ENCODE measurements at places on chromosomes 6 and 20.
A peak's percentile ranks its signal among the peaks of the same experiment; 100 is the strongest.

- DNase-seq = peak; percentile 97
Measured at GRCh38 chr6:31197559-31198305, 27.2 kb upstream of the POU5F1 start.

- no peak for DNase-seq
Measured at GRCh38 chr20:59400708-59401107, 100.3 kb downstream of the EDN3 start.

DNA sequence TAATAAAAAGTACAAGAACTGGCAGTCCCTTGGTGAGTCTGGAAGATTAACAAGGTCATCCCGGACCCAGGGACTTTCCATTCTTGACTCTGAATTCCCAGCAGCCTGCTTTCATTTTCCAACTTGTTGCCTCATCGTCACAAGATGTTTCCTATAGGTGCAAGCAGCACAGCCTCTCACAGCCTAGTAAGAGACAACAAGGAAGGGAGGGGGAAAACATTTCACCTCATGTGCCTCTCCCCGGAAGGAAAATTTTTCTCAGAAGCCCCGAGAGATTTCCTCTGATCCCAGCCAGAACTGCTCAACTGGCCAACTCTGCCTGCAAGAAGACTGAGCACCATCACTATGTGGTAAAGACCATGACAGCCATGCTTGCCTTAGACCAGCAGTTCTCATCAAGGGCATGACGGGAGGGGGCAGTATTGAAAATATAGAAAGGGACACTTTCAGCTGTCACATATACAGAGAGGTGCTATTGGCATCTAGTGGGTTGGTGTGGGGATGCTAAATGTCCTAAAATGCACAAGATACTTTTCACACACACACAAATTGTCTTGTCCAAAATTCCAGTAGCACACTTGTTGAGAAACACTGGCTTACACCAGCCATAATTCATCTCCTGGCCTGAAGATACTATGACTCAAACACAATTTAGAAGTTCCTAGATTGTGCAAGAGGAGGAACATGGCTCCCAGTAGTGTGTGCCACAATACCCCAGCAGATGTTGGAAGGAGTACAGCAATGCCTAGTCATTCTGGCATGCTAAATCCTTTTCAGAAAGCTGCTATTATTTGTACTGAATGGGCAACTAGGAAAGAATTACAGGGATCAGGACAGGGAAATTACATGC lies 10.8 kb upstream of the WTAP start:
- peak; percentile 78 for DNase-seq

- DNase-seq = no peak
Measured at GRCh38 chr6:73746787-73747186, 50.8 kb downstream of the CD109 start.

DNA sequence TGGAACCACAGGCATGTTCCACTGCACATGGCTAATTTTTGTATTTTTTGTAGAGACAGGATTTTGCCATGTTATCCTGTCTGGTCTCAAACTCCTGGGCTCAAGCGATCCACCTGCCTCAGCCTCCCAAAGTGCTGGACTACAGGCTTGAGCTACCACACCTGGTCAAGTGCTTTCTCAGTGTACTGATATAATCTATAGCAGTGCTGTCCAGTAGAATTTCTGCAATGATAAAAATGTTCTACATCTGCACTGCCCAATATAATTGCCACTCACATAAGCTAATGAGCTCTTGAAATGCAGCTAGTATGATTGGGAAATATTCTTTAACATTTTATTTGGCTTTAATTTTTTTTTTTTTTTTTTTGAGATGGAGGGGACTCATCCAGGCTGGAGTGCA lies 64.2 kb downstream of the C6orf52 start:
- no peak for DNase-seq

- no peak for DNase-seq
Measured at GRCh38 chr20:40291493-40292135, 397.4 kb downstream of the MAFB start.

DNA sequence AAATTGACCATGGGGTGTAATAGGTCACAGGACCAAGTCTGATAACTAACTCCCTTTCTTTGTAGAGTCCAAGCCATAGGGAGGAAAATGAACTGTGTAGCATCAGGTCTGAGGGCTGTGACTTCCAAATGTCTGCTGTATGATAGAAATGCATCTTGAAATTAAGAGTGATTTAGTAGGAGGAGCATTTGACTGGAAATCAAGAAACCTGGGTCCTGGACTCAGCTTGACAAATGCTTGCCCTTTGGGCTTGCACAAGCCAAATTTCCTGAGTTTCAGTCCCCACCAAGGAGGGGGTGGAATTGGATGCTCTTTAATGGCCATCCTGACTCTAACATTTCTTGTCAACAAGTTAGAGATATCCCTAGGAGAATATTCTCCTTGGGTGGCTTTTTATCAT lies 187.0 kb downstream of the PDE7B start:
- DNase-seq = no peak

GRCh38 chr6:131063764-131064272 lies 773 bp upstream of the EPB41L2 start:
- no peak for DNase-seq

DNA sequence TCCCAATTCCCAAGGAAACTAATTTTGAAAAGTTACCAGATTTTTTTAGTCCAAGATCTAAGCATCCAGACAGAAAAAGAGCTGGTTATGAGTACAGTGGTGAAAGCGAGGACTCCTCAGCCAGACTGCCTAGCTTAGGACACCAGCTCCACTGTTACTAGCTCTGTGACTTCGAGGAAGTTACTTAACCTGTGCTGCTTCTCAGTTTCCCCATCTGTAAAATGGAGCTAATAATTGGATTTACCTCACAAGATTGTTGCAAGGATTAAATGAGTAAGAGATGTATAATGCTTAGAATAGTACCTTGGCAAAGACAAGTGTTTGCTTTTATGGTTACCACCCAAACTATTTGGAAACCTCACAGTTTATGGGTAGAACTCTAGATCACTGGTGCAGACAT lies 1.1 kb downstream of the NT5DC1 start:
- no peak for DNase-seq

DNA sequence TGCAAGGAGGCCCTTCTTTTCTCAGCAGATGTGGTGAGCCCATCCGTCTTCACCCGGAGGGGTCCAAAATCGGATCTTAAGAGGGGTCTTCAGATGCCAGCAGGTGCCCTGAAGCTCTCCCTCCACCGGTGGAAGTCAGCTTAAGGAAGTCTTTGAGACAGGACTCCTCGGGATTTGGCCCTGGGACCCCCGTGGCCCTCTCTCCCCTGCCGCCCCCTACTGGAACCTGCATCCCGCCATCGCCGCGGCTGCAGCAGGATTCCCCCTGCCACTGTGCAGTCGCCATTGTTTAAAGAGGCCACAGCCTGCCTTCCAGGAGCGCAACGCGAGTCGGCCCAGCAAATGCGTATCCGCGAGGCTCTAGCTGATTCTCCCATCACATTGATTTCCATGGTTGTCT lies 292.5 kb upstream of the ZNF337 start:
- DNase-seq = no peak

DNA sequence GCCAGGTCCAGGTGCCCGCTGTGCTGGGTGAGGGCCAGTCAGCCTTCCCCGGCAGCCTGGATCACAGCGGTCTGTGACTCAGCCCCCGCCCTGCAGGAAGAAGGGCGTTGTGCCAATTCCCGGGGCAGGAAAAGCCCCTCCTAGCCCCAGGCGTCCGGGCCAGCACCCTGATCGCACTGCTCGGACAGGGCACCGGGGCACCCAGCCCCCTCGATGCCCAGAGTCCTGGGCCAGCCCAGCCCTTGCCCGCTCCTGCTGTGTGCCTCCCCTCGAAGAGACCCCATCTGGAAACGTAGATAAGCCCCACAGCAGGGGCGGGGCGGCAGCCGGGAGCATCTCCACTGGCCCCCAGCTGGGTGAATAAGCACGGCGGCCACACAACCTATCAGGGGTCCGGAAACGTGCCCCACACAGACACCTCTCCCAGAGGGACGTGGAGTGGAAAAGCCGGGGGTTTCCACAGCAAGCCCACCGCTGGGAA lies 9.9 kb downstream of the LAMA5 start:
- DNase-seq = no peak

- DNase-seq = no peak
Measured at GRCh38 chr6:71619836-71620235, 266.5 kb upstream of the RIMS1 start.

DNA sequence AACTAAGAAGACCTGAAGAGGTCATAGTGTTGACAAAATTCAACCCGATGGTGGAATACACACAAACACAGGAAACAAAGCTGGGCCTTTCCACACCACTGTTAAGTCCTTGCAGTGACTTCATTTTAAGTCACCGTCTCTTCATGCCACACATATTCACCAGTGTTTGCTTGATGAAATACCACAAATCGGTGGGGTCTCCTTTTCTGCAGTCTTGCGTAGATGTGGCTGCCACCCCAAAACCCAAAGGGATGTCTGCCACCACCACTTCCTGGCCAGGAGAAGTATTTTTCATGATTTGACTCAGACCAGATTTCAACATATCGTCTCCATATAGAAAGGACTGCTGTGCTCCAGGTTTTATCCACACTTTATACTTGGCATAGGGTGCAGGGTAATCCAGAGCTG lies 11.0 kb upstream of the COL10A1 start:
- DNase-seq = no peak

- DNase-seq = peak; percentile 95
Measured at GRCh38 chr20:50379049-50379990, 130.9 kb upstream of the PTPN1 start.

DNA sequence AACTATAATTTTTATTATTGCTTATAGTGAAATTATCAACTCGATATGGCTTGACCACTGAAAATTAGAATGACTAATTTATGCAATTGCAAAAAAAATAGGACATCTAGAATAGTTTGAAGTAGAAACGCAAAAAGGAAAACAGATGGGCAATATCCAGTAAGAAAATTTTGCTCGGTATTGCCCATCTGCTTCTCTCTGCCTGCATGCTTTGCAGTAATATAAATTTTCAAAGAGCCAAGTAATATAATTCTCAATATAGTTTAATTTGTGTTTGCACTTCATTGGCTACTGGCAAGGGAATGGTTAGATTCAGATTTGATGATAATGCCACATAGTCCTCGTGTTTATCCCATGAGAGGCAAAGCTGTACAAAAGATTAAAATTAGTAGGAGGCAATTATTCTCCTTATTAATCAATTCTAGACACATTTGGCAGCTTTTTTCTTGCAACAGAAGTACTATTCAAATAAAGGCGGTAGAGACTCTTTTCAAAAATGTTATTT lies 27.3 kb upstream of the LAMA2 start:
- no peak for DNase-seq

DNA sequence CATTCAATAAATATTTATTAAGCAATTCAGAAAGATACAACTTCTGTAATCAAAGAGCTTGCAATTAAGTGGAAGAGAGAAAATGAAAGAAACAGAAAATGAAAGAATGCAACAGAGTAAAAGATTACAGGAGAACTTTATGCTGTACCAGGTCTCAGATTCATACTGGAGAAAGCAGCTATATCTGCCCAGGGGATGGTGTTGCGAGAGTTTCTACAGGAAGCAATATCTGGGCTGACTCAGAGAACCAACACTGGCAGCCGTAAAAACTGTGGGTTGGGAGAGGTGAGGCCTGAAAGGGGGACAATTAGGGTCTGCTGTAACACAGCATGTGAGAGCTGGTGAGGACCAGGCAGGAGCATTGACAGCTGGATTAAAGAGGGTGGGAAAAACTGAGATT lies 256.7 kb upstream of the TCF21 start:
- DNase-seq = no peak

GRCh38 chr6:40897390-40898003 lies 141.5 kb downstream of the UNC5CL start:
- DNase-seq = no peak

GRCh38 chr6:113464960-113465359 lies 392.2 kb upstream of the MARCKS start:
- DNase-seq = no peak

DNA sequence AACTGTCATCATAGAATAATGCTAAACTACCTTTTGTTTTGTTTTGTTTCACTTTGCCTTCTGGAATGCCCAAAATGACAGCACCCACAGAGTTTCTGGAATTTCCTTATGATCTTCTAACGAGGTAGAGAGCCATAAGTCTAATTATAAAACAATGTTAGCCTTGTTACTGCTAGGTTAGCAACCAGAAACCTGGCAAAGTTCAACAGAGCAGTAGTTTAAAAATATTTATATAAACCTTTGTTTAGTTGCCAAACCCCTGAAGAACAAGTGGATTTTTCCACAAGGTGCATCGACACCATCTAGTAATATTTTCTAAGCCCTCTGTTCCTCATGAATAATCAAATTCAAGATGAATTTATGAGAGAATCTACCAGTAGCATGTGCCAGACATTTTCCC lies 27.6 kb upstream of the IPCEF1 start:
- DNase-seq = no peak

DNA sequence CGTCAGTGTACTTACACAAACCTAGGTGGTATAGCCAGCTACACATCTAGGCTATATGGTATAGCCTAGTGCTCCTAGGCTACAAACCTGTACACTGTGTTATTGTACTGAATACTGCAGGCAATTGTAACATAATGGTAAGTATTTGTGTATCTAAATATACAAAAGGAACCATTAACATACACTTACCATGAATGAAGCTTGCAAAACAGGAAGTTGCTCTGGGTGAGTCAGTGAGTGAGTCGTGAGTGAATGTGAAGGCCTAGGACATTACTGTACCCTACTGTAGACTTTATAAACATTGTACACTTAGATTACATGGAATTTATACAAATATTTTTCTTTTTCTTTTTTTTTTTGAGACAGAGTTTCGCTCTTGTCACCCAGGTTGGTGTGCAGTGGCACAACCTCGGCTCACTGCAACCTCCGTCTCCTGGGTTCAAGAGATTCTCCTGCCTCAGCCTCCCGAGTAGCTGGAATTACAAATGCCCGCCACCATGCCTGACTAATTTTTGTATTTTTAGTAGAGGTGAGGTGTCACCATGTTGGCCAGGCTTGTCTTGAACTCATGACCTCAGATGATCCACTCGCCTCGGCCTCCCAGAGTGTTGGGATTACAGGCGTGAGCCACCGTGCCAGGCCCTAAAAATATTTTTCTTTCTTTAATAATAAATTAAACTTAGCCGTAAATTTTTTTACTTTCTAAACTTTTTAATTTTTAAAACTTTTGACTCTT lies 15.4 kb upstream of the KIAA1755 start:
- no peak for DNase-seq

GRCh38 chr6:151385177-151385576 lies 6.2 kb downstream of the ZBTB2 start:
- DNase-seq = no peak

DNA sequence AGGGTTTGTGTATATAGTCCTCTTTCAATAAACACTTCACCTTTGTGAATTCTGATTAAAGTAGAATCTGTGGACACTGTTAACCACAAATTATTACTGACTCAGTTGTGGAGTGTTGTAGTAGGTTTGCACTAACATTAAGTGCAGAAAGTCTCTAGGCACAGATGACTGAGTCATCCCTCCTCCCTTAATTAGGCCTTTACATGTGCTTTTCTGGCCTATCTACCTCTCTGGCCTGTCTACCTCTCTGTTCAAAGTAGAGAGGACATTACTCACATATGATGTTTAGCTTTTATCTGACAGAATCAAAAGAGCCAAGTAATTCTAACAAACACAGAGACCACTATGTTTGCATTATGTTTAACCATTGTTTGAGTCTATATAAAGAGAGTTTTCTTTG lies 783.0 kb downstream of the TENT5A start:
- no peak for DNase-seq

Data from suprapubic skin (tissue), 4 donors.